ENCODE measurements at places on chromosomes 3 and 15.

- DNase-seq: no peak
Measured at GRCh38 chr15:71089801-71090200, 25.5 kb upstream of the THSD4 start.

DNA sequence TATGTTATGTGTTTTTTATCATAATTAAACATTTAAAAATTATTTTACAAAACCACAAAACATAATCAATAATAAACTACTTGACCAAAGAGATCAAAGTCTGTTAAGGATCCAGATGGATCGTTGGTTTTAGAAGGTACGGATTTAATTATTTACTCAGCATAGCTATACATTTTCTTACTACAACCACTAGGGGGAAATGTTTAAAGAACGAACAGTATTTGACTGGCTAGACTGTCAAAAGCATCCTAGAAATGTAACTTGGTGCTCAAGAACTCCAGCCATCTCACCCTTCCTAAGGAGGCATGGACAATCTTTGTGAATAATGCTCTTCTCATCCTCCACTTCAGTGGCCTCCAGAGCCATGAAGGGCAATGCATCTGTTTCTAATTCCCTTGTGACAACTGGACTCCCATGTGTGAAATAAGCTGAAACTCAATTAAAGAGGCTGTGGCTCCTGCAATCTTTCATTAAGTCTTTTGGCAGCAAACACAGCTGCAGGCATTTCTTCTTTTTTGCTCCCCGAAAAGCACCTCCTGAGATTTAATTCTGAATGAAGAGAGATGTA, 94.7 kb upstream of the TUSC7 start:
- peak; percentile 87 for DNase-seq

GRCh38 chr15:67548236-67548852, 5.8 kb downstream of the MAP2K5 start:
- no peak for DNase-seq

DNA sequence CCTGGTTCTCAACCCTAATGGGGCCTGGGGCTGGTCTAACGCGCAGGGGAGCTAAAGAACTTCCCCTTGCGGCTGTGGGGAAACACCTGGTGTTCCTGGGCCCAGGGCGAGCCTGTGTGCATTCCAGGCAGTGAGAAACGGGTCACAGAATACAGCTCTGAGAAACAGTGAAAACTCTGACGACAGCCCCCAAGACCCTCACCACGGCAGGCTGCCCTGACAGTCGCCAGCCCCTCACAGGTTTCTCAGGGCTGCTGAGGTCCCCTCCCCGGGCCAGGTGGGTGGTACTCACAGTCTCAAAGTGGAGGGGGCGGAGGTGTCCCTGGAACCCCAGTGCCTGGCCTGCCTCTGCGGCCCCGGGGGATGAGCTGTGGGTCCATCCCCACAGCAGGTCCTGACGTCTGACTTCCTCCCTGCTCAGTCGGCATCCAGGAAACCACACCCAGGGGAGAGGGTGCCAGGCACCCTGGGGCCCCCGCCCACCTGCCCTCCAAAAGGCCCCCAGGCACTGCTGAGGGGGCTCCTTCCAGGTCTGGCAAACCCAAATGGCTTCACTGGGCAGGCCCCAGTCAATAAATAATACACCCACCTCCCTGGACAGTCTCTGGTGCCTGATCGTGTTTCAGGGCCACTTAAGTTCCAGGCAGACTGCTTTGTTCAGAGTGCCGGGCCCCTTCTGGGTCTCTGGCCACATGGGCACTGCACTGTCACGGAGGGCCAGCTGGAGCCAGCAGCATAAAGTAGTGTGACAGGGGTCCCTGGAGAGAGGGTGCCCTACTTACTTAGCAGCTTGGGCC, 57.7 kb downstream of the IQSEC1 start:
- no peak for DNase-seq

DNA sequence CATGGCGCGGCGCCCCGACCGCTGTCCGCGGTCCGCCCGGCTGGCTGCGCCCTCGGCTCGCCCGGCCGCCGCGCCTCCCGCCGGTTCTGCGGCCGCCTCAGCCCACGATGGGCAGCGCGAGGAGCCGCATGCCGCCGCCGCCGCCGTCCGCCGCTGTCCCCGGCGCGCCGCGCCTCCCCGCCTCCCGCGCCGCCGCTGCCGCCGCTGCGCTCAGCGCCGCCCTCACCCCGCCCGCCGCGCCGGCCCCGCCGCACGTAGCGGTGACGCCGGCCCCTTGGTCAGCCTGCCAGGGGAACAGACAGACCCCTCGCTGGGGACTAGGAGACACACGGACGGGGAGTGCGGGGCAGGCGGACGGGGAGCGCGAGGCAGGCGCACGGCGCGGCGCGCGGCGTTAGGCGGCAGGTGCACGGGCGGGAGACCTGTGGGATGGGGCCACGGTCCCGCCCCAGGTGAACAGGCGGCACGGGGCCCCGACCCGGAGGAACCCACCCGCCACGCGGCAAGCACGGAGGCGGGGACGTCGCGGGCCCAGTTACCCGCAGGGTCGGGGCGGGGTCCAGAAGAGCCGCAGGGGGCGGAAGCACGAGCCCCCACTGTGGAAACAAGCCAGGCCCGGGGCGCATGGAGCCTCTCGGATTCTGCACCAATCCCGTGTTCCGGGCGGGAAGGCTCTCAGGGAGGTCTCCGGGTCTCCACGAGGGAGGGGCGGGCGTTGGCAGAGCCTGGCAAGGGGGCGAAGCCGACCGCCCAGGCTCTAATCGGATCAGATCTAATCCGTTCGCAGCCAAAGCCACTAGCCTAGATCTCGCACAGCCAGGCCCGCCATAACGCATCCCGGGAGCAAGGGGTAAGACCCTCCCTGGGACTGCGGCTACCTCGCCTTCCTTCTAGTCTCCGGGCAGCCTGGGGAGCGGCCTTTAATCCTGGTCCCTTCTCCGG, at the start of gene CSPG5:
TSS of gene CSPG5 (minus strand) at position 175 of the 942 bp plus-strand sequence. CDS start at position 3, 172 bp downstream.
- no peak for DNase-seq
